ENCODE measurements at places on chromosomes 6 and 20.

DNA sequence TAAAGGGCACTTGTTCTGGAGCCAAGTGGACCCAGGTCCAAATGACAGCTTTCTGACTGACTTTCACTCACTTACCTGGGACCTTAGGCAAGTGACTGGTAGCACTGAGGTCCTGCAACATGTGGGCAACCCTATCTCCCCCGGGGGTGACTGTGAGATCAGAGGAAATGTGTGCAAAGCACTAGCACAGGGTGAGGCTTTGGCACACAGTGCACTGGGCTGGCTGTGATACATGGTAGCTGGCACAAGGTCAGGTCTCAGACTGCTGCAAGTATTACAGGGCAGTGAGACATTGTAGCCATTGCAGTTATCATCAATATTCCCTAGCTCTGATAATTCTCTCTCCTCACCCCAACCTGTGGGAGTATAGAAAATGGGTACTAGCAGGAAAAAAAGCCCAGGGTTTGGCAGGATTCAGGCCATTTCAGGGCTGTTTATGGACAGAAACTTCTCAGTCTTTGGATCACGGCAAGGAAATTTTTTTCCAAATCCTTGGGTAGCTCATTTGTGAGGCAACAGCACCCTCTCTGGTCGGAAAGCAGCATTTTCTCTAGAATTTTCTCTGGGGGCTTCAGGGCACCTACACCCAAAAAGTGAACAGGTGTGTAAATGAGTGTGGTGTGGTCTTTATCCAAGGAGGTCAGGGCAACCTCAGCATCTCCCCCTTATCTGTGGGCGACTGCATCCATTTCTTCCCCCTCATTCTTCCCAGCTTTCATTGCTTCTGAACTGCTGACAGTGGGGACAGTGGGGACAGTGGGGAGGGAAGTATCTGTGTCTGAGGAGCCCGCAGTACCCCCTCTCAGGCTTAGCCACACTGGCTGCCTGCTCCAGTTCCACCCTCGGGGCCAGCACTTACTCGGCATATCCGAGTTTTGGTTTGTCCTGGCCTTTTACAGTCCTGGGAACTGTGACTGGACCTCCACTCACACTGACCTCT, 148.7 kb upstream of the PHACTR3 start:
- no peak for DNase-seq

DNA sequence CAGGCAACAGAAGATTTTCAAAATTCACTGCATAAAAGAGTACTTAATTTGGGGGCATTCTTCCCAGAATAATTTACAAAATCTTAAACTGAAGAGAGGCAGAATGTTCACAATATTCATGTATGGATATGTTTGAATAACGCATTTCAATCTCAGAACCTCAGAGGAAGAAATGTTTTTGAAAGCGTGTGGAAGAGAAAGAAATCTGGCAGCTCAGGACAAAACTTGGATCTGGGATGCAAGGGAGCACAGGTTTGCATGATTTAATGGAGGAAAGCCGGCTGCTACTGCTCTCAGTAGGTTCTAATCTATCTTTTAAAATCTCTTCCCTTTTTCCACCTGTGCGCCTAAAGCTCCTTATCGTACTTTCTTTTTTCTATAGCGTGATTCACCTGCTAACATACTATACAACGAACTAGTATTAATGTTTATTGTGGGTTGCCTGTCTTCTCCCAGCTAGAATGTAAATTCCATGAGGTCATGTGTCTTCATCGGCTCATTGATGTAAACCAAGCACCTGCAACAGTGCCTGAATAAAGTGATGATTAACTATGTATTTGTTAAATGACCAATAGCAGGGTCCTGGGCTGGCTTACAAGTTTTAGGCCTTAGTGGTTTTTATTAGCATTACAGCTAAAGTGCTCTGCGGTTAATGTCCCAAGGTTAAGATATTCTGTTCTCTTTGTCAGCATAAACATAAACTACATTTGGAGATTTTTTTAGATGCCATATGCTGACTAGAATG, 15.3 kb downstream of the PRL start:
- DNase-seq, result no peak

DNA sequence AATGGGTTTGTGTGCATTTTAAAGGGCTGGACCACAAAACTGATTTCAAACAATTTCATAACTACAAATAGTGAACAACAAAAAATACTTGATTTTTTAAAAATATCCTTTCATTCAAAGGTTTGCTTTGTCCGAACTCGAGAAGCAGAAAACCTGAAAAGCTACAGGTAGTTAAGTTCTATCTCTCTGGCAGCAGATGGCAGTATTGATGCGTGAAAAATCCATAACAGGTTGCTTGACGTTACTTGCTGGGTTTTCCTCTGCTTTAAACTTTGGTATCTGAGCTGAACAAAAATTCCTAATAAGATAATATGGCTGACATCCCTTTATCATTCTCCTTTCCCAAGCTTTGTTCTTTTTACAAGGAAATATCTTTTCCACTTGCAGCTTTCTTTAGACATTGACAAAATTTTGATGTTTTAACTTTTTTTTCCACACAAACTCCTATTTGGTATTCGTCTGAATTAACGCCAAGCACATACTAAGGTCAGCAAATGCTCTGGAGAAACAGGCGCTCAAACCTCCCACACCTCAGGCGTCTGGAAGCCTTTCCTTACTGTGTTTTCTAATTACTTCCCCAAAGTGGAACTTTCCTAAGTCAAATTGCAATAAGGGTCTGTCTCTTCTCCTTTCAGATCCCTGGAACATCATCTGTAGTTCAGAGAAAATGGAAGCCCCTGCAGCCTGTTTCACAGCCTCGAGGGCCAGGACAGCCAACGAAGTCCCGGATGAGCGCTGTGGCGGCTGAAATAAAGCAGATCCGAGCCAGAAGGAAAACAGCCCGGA, 50.3 kb upstream of the GFRAL start:
- no peak for DNase-seq

DNA sequence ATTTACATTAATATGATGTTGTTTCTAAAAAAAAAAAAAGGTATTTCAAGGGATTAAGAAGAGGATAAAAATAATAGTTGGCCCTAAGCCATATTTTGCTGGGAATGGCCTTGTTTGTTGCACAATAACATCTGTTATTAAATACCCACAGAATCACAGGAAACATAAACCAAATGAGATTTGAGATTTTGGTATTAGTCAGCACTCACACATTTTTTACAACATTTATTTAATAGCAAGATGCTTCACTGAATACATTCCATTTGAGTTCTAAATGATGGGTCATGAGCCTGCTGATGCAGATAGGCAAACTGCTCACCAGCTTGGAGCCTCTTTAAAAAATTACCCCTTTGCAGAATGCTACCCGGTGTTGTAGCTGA, 92.9 kb upstream of the ENPP5 start:
- DNase-seq, result no peak

- DNase-seq, result no peak
Measured at GRCh38 chr20:7926767-7927166, 13.5 kb downstream of the HAO1 start.

DNA sequence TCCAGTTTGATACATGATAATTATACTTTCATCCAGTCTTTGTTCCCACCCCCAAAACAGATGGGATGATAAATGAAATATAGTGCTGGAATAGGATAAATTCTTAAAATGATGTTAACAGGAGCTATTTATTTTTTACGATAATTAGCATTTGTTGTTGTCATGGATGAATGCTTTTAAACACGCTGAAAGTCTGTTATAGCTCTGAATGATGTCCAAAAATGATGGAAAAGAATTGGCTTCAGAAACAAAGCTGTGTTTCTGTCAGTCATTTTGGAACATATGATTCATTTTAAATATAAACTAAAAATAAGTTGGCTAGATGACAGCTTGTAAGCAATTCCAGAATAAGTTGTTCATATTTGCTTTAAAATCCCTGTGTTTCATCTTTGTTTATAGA, 237.4 kb downstream of the GRIK2 start:
- no peak for DNase-seq

- no peak for DNase-seq
Measured at GRCh38 chr6:168156742-168157265, 77.8 kb upstream of the FRMD1 start.

DNA sequence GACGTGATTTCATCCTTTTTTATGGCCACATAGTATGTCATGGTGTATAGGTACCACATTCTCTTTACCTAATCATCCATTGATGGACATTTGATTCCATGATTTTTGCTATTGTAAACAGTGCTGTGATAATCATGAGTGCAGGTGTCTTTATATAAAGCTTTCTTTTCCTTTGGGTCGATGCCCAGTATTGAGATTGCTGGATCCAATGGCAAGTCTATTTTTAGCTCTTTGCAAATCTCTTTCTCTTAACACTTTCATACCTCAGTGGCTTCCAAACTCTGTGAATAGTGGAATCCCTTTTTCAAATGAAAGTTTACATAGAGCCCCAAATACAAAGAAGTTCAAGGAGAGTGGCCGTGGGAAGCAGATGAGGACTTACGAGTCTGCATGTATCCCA, 105.8 kb upstream of the SPTLC3 start:
- no peak for DNase-seq

DNA sequence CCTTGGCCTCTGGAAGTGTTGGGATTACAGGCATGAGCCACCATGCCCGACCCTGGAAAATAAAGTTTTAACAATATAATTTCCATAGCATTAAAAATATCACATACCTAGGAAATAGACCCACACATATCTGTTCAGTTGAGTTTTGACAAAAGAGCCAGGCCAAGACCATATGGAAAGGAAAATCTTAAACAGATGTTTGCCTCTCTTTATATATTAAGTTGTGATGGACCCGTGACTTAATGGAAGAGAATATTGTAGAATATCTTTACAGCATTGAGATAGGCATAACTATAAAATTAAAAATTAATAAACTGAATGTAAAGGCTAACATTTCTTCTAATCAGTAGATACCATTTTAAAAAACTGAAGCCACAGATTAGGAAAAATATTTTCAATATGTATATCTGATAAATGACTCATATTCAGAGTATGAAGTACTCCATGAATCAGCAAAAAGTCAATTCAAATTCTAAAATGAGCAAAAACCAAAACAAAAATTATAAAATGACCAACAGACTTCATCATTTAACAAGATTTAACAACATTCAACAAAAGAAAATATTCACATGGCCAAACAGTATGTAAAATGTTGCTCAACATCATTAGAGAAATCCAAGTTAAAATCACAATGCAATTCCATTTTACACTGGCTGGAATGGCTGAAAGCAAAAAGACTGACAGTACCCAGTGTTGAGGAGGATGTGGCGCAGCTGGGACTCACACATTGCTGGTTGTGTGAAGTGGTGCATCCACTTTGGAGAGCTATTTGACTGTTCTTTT, 43.3 kb downstream of the GTF2H5 start:
- no peak for DNase-seq

- DNase-seq, result no peak
Measured at GRCh38 chr20:478949-479429, 16.7 kb upstream of the TBC1D20 start.

DNA sequence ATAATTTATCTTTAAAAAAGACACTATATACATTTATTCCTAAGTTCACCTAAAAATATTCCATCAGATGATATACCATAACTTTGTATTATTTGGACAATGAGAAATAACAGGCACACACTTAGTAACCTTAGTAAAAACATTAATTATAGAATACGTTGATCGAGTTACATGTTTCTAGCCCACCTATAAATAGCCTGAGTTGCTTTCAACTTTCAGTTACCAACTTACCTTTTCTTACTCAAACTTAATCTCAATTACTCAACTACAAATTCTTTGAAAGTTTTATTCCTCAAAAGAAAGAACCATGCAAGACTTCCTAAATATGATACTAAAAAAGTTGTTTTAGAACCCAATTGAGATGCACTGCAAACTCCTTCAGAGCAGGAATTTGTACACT, 12.2 kb downstream of the ARHGAP18 start:
- no peak for DNase-seq

DNA sequence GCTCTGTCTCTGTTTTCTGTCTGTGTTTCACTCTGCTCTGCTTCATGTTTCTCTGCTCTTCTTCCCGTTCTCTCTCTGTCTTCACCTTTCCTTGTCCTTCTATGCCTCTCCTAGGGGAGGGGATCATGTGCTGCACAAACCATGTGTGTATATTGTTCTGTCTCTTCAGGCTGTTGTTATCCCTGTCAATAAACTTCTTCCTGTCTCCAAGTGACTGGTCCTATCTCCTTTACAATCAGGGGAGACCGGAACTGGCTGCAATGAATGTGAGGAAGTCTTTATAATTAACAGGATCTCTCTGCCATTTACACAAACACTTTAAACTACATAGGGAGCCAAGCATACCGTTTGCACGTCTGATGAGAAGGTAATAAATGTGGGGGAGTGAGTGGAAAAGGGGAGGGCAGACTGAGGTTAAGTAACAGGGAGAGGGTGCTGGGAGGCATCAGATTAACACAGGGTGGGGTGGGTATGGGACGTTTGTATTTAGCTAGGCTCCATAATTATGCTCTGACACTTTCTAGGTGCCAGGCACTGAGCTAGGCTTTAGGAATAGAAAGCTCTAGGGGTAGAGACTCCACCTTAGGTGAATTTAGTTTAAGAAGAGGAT, 626.1 kb downstream of the DHX35 start:
- DNase-seq, result no peak

DNA sequence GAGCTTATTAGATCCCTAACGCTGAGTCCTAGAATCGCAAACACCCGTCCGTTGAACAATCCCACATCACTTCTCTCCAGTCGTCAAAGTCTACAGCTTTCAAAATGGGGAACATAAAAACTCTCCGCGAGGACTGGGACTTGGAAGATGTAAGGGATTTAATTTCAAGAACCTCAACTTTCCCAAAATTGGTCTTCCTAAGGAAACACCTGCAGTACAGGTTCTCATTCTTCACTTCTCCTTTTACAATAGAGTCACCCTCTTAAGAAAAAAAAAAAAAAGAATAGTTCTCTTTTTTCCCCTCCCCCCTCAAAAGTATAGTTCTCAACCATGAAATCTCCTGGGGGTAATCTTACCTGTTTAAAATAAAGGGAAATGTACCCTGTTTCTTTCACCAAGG, 6.6 kb upstream of the ZBTB22 start:
- DNase-seq, result no peak

DNA sequence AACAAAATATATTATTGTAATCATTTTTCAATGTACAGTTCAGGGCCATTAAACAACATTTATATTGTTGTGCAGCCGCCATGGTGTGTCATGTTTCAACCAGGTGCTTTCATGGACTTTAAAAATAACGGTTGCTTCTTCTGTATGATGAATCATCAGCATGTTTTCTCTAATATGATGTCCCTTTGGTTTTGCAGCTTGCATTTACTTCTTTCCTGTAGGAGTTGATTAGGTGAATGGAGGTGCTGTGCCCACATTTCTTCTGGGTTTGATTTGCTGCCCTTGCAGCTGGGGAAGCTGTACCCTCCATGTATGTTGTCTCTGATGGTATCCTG, 54.9 kb upstream of the TULP4 start:
- DNase-seq, result no peak

GRCh38 chr20:39850246-39850645, 838.8 kb downstream of the MAFB start:
- DNase-seq, result no peak

DNA sequence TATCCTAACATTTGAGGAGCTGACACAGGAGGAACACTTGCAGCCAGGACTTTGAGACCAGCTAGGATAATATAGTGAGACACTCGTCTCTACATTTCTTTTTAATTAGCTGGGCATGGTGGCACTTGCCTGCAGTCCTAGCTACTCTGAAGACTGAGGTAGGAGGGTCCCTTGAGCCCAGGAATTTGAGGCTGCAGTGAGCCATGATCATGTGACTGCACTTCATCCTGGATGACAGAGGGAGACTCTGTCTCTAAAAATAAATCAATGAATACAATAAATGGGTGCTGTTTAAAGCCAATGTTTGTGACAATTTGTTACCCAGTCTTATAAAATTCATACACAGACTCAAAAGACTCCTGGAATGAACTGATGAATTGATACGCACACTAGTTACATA, 1.8 kb upstream of the HLA-G start:
- no peak for DNase-seq

GRCh38 chr20:4060064-4060795, 44.9 kb upstream of the RNF24 start:
- peak; percentile 67 for DNase-seq
